ENCODE measurements at places on chromosomes 5 and 9.

- no peak for DNase-seq
Observed at GRCh38 chr5:91283899-91284298, 99.2 kb downstream of the ARRDC3 start.

GRCh38 chr9:132441404-132441803, 31.4 kb downstream of the CFAP77 start:
- no peak for DNase-seq

DNA sequence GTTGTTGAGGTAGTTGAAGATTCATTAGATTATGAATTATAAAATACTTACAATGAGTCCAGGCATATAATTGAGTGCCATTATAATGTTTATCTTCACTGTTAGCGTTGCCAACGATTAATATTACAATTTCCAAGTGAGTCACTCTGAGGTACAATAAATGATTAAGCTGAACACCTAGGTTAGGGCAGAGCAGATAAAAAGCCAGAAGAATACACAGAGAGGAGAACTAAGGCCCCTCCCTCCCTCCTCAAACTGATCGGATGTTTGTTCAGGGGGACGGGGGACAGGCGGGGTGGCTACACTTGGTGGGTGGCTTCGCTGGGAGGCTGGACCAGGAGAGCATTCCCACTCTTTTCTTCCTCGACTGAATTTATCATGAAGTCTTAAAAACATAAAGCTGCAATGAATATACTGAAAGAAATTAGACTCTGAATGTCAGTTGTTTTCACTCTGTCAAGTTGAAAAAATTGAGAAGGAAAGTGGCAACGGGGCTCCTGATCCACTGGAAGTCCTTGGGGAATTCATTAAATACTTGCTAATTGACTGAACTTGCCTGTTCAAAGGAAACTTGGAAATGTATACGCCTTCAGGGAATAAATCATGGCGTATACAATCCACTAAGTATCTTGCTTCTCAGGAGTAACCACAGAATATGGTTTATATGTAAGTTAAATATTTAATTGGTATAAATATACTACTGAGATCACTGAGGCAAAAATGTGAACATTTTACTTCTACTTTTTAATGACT, 198.1 kb downstream of the TSSK1B start:
- DNase-seq, result no peak

DNA sequence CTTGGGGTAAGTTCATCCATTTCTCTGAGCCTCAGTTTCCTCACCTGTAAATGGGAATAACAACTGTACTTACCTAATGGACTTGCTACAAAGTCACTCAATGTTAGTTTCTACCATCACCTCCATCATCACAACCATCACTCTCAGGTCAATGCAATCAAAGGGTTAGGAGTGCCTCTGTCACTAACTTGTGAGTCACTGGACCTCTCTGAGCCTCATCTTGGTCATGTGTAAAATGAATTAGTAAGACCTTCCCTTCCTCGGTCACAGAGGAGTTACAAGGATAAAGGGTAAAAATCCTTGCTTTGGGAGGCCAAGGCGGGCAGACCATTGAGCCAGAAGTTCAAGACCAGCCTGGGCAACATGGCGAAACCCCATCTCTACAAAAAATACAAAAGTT, 12.8 kb downstream of the FABP6 start:
- no peak for DNase-seq

GRCh38 chr9:15423231-15423985, 732 bp downstream of the SNAPC3 start:
- no peak for DNase-seq

- DNase-seq, result no peak
Observed at GRCh38 chr5:150046031-150046430, 40.3 kb downstream of the CSF1R start.
